CD4-positive, alpha-beta T cell treated with Interleukin-10 for 1 hour (primary cell): ENCODE measurements at places on chromosomes 5 and 9.

GRCh38 chr5:122462486-122462885, 150.4 kb downstream of the SNCAIP start:
- DNase-seq: no peak

- DNase-seq: no peak
Observed at GRCh38 chr5:32029261-32029660, 144.9 kb downstream of the GOLPH3 start.

- no peak for DNase-seq
Observed at GRCh38 chr5:177098470-177099141, 11.9 kb downstream of the FGFR4 start.

DNA sequence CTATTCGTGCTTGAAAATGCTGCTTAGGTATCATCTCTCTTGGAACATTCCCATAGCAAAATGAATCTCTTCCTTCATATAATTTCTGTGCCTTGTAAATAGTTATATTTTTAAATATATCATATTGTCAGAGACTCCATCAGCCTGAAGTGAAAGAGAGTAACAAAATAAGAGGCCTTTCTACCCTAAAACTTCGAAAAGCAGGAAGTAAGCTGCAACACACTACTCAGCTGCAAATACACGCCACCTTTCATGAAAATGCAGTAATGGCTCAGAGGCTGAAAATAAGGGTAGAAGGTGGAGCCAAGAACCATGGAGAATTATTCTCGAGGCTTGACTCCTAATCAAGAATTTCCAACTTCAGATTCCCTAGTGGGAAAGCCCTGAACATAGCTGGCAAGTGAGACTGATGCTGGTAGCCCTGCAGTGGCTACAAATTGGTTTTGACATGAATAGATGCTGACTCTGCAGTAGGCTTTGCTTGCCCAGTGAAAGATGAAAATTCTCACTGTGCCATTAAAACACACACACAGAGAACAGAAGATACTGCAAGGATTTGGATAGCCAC, 30.2 kb upstream of the PTGER4 start:
- DNase-seq: peak; percentile 37

DNA sequence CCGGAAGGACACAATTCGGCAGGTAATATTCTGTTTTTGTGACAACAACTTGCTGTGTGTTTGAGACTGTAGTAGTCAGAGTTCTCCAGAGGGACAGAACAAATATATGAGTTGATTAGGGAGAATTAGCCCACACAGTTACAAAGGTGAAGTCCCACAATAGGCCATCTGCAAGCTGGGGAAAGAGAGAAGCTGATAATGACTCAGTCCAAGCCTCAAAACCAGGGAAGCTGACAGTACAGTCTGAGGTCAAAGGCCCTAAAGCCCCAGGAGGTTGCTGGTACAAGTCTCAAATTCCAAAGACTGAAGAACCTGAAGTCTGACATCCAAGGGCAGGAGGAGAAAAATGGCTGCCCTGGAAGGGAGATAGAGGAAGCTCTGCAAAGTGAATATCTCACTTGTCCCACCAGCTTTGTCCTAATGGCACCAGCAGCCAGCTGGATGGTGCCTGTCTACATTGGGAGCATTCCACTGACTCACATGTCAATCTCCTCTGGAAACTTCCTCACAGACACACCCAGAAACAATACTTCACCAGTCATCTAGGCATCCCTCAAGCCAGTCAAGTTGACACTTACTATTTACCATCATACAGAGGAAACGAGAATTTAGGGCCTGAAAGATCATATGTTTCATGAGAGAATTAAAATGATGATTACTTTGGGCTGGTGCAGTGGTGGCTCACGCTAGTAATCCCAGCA, 36.3 kb upstream of the CTXN3 start:
- no peak for DNase-seq

DNA sequence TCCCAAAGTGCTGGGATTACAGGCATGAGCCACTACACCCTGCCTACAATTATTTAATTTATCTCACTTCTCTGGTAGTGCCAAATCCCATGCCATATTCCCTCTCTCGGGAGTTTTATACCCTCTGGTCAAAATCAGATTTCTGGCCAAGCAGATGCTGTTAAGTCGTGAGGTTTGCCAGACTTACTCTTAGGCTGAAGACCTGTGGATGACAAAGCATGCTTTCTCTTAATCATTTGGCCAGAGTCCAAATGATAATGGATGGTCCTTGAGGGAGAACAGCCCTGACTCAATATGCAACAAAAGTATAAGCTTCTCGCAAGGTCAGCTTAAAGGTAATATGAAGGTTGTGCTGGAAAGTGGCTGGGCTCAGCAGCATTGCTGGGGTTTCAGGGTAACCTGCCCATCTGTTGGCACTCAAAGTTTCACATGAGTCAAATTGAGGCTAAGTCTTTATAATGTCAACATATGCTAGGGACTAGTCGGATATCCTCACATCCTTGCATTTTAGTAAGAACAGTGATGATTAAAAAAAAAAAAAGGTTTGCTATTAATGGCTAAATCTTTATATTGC, 280.1 kb downstream of the KIF4B start:
- DNase-seq: no peak

GRCh38 chr5:111528056-111528455, 15.7 kb upstream of the STARD4 start:
- DNase-seq: no peak

DNA sequence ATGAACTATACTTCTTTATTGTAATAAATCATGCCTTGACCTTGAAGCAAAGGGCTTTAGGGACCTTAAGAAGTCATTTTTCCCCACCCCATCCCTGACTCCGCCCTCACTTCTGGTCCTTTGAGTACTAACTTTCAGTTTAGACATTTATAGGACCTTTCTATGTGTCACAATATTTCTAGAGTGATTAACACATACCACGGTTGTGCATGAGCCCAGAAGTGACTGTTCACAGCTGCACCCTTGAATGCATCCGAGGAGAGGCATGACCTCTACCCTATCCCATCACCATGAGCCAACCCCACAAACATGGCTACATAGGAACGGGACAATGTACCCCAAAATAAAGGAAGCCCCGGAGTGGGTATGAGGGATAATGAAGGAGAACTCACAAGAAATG, 160.3 kb downstream of the HSD17B3 start:
- no peak for DNase-seq

- no peak for DNase-seq
Observed at GRCh38 chr5:134506054-134507039, 19.1 kb upstream of the JADE2 start.

DNA sequence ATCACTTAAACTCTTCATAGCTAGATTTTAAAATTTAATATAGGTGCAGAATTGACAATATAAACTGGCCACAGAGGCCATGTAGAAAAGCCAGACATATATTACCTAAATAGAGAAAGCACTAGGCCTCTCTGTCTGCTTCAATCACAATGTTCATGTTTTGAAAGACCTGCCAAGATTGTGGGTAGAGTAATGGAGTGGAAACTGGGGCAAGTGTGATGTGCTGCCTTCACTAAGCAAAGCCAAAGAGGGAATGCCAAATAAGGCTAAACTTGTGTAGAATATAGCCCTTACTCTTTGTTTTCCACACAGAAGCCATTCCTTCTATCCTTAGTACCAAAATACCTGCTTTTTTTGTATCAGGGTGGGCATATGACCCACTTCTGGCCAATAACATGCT, 15.1 kb upstream of the ISOC1 start:
- DNase-seq: no peak

DNA sequence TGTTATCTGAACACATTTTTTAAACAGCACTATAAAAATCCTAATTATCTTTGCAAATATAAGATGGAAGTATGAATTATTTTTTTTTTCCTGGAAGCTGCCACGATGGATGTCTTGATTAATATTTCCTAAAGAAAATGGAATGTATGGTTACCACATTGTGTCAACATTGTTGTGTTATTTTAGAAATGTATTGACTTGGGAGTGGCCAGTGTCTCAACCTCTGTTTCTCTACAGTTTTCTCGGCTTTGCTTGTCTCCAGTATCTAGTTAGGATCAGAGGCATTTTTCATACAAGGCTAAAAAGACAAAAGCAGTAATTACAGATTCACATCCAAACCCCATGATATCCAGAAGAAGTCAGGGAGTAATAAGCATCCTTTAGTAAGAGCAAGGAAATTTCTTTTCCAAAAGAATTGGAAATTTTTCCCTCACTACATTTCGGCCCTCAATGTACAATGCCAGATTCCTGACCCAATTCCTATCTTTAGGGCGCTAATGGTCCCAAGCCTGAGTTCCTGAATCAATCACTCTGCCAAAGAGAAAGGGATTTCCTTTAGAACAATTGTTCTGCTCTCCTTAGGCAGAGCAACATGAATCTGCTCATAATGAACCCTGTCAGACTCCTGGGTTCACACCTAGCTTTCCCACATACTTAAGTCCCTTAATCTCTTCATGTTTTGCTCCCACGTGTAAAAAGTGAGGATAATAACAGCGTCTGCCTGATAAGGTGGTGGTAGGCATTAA, 111.7 kb downstream of the EDIL3 start:
- DNase-seq: no peak

DNA sequence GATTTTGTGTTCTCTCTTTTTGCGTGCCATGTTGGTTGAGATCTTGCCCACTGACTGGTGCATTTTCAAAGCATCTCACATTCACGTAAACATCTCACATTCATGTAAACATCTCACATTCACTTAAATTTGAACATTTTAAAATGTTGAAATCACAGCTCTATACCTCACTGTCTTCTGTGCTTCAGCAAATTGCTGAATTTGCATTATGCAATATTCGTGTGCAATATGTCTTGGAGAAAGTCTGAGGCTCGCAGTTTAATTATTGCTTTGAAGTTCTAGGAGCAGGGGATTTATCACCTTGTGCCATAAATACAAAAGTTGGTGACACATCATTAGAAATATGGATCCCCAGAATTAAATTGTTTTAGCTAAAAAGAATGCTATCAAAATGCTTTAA, 42.6 kb downstream of the TNFSF15 start:
- DNase-seq: no peak

DNA sequence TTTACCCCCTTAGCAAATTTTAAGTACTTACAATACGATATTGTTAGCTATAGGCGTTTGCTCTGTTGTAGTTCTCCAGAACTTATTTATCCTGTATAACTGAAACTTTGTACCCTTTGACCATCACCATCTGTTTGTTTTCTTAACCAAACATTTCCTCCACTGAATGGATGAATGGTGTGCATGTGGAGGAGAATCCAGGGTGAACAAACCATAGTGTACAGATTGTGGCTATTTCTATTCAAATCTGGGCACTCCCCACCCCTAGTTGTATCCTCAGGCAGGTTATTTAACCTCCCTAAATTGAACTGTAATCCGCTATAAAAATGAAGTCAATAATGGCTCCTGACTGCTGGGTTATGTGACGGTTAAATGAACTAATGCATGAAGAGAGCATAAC, 21.4 kb upstream of the HAPLN1 start:
- no peak for DNase-seq

DNA sequence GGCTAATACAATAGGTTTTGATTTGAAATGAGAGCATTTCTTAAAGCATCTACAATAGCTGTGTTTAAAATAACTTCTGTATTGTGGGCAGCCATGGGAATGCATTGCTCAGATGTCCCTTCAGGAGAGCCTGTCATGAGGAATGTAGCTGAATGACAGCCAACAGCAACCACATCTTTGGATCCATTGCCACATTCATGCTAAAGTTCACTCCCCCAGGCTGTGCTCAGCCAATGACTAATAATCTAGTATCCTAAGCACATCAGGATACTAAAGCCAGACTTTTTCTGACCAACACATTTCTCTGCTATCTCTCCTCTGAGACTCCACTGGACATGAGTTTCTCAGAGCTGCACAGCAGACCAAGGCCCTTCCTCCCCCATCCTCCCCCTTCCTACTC, 45.5 kb downstream of the HTR1A start:
- no peak for DNase-seq

DNA sequence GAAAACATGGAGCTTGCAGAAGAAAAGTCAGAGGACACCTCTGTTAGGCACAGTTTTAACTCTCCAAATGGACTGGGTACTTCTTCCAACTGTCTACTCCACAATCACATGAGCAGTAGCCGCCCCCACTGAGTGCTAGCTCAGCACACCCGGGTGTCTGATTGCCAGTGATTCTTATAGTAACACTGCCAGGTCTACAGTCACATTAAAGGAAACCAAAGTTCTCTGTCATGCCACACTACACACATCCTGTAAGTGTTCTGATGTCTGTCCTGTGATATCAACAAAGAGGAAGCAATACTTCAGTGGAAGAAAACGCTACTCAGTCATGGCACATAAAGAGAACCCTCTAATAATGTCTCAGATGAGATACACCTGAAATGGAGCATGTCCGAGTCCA, at the start of gene HAVCR2:
Gene HAVCR2, minus strand, starts transcription at position 69 of the 400 bp plus-strand sequence. Its CDS starts 61 bp downstream, at position 8.
- peak; percentile 54 for DNase-seq

DNA sequence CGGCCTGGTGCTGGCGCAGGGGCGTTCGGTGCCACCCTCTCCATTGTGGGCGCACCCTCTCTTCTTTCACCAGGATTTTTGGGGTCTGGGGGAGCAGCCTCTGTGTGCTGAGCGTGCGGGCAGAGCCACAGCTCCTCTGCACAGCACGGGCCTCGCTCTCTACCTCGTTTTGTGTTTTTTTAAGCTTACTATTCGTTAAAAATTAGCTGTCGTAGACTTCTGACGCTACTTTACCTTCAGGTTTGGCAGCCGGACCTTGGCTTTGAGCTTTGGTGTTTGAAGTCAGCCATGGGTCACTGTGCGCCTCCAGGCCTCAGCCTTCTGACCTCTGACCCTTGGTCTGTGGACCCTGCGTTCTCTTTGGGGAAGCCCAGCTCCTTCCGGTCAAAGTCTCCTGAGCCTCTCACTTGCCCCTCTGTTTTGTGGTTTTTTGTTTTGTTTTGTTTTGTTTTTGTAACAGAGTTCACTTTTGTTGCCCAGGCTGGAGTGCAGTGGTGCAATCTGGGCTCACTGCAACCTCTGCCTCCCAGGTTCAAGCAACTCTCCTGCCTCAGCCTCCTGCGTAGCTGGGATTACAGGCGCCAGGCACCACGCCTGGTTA, 88.2 kb upstream of the CACNA1B start:
- no peak for DNase-seq

DNA sequence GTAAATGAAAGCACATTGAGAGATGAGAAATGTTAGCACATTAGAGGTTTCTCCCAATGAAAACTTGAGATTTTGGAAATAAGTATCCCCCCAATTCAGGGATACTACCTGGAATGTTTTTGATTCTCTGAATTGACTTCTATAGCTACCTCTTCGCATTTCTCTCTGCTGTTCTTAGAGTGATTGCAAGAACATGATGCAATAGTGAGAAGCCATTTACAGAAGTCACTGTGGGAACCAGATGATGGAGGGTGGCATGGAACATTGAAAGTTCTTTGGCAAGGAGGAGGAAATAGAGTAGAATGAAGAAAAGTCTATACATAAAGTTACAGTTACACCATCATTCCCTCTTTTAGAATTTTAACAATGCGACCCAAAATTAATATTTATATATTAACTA, 9.2 kb downstream of the NPR3 start:
- no peak for DNase-seq
